GM12892 (cell line): ENCODE measurements at places on chromosomes 12 and 14.

DNA sequence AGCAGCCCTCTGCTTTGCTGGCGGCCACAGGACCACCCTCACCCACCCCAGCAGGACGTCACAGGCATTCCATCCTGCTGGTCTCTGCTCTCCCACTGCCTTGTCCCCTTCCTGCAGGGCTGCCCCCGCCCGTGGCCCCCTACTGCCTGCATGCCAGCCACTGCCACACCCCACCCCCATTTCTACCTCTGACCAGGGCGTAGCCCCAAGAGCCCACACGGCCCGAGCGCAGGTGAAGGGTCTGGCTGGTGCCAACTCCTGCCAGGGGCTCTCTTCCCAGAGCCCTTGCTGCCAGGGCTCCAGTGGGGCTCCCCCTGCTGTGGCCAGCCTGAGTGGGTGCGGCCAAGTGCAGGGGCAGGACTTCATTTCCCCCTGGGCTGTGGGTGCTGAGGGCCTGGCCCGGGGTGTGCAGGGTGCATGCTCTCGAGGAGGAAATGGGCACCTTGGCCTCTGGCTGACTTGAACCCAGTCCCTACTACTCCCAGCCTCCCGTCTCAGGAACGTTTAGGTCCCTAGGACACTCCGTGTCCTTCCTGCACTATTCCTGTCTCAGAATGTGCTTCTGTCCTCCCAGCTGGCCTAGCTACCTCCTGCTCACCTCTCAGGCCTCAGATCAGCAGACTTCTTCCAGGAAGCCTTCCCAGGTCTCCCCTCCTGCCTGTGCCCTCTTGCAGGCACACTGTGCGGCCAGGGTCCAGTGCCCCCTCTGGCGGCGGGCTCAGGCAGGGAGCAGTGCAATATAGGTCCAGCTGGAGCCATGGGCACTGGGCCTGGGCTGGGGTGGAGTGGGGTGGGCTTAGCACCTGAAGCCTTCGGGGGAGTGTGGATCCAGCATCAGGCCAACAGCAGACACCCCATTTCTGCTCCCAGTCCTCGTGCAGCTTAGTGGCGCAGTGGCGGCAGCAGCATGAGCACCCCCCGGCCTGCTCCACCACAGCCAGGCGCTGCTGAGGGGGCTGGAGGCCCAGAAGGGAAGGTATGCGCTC, 1.4 kb downstream of the LBHD2 start:
- DNase-seq: no peak

DNA sequence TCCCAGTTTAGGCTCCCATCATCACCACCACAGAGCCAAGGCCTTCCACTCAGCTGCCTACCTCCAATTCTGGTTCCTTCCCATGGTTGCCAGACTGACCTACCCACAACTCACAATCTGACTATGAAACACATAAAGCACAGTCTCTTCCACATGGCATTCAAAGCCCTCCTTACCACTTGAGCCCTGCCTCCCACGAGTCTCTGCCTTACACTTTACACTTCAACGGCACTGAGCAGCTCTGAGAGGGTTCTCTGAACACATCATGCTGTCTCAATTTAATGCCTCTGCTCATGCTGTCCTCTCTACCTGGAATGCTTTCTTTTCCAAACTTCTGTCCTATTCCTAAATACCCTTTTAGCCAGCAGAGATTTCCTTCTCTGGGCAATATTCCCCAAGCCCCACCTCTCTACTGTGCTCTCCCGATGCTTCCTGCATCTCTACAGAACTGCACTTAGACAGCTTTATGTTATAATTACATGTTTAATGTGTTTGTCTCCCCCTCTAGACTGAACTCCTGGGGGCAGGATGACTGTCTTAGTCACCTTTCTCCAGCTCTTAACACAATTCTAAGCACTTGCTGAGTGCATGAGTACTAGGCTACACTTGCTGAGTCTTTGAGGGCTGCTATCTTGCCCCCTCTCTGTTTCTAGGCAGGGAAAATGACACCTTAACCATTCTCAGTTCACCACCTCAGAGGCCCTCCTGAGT, 23.5 kb downstream of the FMNL3 start:
- DNase-seq: no peak

DNA sequence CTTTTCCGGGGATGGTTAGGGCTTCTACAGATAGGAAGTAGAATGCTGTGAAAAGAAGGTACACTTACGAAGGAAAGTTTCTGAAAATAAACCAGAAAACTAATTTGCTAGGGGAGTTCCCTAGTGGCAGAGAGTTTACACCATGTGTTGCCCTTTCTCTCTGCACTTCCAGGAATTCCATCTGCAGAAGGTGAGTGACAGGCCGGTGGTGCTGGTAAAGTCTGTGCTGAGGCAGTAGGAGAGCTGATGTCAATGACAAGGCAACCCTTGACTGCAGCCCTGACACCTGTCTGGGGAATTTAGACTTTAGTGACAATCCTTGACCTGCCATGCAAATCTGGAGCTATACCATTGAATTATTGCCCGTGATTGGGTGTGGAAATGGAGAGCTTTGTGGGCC, 687.8 kb downstream of the NRXN3 start:
- no peak for DNase-seq

DNA sequence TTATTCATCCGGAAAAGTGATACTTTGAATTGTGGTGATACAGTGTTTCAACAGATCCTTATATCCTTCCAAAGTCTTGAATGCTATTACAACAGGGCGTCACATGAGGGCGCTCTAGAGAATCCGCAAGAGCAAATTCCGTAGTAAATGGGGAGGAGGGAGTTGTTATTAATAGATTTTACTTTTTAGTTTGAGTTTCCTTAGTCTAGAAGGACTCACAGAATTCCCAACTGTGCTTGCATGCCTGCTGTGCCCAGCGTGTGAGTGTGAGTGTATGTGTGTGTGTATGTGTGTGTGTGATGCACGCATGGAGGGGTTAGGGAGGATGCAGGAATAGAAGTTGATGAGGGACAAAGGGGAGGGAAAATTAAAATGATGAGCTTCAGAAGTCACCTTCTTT, 375.3 kb downstream of the C12orf75 start:
- DNase-seq: no peak

DNA sequence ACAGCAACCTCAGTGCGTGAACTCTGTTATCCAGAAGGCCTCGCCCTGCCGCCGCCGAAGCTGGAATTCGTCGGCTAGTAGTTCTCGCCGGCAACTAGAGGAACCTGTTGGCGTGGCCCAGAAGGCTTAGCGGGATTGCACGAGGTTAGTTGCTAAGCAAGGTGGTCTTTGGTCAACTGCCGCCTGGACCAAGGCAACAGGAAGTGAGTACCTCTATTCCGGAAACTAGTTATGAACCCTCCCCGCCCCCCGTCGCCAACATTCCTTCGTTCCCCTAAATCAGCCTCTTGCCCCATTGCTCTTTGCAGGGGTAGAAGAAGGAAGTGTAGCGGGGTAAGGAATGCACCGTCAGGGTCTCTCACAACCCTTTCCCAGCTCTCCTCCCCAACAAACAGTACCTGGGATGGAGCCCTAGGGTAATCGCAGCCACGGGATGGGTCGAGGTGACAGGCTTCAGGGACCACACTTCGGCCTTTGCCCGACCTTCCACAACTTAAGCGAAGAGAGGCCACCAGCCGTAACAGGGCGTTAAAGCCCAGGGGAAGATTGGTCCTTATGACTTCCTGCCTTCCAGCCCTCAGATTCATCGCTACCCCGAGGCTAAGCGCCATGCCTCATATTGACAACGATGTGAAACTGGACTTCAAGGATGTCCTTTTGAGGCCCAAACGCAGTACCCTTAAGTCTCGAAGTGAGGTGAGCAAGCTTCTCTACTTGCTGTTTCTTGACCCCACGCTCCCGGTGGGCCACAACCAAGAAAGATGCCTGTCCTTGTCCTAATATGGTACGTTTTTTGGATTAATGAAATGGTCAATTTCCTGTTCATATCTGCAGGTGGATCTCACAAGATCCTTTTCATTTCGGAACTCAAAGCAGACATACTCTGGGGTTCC, at the start of gene GMPR2:
TSS of gene GMPR2 (plus strand) at position 285 of the 893 bp plus-strand sequence. CDS start at position 610, 325 bp downstream.
- DNase-seq: no peak

DNA sequence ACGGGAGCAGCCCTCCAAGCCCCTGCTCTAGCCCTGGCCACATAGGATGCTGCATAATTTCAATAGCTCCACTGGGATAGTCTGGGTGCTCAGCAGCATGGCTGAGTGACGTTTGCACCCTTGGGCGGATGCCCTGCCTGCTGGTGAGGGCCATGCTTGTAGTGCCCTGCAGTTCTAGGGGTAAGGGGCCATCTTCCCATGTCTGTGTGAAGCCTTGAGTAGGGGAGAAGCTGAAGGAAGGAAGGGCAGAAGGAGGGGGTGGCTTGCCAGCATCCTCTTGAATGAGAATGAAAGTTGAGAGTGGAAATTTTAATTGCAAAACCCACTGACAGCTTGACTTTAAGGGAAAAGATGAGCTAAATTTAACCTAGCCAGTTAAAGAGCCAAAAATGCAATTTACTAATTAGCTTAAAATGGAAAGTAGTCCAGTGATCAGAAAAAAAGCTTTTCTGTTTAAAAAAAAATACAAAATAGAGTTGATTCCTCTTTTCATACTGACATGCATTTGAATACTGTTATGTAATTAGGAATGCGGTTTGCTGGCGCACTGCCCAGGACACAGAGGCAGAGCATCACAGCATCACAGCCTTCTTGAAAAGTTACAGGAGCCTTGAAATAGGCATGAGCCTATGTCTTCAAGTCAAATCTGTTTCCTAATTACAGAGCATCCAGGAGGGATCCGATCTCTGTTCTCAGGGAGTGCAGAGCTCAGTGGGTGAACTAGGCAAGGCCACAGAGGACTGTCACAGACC, 18.5 kb upstream of the EML1 start:
- DNase-seq: no peak

- no peak for DNase-seq
Observed at GRCh38 chr12:68332728-68333630, 817 bp upstream of the MDM1 start.

- no peak for DNase-seq
Observed at GRCh38 chr14:85325134-85326017, 204.6 kb upstream of the FLRT2 start.

DNA sequence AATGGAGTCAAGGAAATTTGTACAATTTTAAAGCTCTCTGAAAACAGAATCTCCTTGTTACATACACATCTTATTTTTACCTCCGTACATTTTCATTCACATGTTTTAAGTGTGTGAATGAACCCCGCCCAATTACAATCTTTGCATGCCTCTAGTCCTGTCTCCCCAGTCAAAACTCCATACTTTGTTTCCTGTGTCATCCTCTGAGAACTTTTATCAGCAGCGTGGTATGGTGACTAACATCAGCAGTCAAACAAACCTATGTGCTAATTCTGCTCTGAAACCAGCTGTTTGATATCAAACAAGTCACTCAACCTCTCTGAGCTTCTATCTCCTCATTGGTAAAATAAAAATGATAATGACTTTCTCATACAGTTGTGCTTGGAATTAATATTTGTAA, 15.8 kb upstream of the ERGIC2 start:
- no peak for DNase-seq

- DNase-seq: no peak
Observed at GRCh38 chr14:106129274-106129673, 602.9 kb downstream of the TMEM121 start.

GRCh38 chr12:123038966-123039365, 58.5 kb downstream of the ARL6IP4 start:
- no peak for DNase-seq
